ENCODE measurements at places on chromosomes 5 and 9. TPM values are rescaled to one million over a fixed set of nuclear protein-coding genes. Genes with fewer than 3 reads are reported as not detected.

C9orf153 gene
- total RNA-seq = 1.3 TPM

SRD5A1 gene
- total RNA-seq = 1.6 TPM

MPDZ gene
- 17.1 TPM for total RNA-seq

ARL14EPL gene
- total RNA-seq = not detected

DNA sequence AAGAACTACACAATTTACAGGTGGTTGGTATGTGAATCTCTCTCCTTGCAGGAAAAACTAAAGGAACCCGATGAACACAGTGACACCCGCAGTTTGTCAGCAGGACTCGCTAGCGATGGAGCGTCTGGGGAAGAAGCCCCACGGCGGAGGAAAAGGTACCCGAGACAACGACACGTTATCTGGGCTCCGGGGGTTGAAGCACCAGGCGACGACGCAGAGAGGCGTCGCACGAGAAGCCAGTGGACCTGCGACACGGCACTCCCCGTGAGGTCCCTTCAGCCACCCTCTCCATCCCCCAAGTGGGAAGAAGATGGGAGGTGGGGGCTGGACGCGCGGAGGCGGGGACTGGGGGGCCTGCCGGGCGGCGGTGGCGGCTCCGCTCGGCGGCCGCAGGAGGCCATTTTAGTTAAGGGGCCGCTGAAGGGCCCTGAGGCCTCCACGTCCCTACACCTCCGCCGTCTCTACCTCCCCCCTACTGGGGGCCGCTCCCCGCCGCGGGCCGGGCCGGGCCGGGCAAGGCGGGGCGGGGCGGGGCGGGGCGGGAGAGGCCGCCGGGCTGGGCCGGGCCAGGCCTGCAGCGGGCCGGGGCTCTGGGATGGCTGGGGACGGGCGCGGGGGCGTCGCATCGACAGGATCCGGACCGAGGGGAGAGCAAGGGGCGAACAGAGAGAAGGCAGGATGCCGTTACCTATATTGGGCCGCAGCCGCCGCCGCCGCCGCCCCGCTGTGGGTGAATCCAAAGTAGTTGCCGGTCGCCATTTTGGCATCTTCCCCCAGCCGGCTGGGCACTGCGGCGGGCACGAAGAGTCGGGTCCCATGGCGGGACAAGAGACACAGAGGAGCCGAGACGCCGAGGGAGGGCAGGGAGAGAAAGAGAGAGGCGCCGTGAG lies 754 bp downstream of the ZFR start:
- DNase-seq = peak; percentile 45

- no peak for DNase-seq
These were observed 10.6 kb upstream of the ANGPTL2 start for GRCh38 chr9:127132921-127133647.

DNA sequence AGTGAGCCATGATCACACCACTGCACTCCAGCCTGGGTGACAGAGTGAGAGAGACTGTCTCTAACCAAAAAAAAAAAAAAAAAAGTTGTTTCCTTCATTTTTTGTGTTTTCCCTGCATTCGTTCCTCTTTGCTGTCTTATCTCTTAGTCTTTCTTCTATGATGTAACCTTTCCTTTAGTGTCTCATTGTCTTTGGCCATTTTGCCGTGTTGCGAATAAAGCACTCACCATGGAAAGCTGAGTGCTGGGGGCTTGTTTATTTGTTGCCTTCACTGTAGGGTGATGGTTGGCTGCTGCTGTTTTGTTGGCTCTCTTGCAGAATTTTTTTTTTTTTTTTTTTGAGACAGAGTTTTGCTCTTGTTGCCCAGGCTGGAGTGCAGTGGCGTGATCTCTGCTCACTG lies 7.7 kb downstream of the EHMT1 start:
- DNase-seq = no peak

GRCh38 chr5:163189023-163189553 lies 248.3 kb upstream of the CCNG1 start:
- no peak for DNase-seq

GRCh38 chr9:110763568-110763967 lies 95.0 kb downstream of the MUSK start:
- DNase-seq = no peak

GRCh38 chr5:106818552-106818951 lies 852.2 kb downstream of the EFNA5 start:
- DNase-seq = no peak

DNA sequence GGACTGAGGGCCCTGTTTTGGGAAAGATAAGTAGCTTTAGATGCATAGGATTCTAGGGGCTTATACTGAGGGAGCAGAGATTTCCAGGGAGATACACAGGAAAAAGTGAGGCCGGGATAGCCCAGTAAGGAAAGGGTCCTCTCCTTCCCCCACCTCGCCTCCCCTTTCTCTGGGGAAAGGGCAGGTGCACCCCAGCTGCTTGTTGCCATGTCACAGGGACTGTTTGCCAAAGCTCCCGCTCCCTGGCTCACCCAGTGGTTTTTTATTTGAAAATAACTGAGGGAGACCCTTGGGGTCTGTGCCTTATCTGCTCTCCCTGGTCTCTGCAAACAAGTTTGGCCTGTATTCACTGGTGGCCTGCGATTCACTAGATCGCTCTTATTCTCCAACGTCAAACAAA lies 51.2 kb downstream of the RGS3 start:
- peak; percentile 35 for DNase-seq

DNA sequence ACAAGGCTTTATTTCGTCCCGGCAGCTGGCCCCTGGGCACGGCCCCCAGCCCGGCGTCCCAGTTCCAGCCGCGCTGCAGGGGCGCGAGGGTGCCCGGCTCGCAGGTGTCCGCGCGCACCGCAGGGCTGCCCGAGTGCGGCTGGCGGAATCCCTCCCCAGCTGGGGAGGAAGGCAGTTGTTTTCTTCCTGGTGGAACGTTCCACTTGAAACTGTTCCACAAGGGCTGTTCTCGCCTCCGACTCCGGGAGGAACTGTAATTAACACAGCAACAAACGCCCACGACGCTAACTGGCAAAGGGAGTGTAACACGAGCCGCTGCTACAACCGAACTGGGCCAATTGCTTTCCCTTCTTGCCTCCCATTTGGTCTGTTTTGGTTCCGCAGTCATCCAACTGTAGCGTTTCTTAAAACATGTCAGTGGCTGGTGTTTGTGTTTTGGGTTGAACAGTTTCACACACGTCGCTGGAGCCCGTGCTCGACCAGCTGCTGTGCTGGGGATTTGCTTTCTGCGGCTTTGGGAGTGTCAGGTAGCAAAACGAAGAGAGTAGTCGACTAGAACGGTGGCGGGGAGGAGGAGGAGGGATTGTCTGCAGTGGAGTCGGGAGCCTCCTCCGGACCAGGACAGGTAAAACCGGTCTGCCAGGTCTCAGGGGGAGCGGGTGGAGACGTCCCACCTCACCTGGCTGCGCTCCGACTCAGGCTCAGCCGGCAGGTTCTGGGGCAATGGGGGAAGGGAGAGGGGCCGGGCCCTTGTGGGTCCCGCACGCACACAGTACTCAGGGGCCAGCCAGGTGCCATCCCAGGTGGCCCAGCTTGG lies 131.6 kb upstream of the NIPBL start:
- peak; percentile 97 for DNase-seq

GRCh38 chr5:13278148-13278547 lies 666.3 kb downstream of the DNAH5 start:
- no peak for DNase-seq

DNA sequence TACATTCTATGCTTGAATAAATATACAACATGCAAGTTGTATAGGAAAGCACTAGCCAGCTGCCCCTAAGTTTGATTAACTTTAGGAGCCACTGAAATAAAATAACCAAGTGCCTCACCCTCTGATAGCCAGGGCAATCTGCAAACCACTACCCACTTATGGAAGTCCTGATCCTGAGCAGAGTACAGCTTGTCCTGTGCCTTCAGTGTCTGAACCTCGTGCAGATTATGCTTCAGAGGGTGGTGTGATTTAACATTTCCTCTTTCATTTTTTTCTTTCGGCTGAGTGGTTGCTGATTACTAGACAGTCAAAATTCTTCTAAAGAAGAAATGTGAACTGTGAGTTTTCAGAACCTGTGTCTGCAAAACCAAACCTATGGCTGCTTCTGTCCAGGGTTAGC lies 327.7 kb downstream of the PIK3R1 start:
- DNase-seq = no peak

- no peak for DNase-seq
These were observed 488.0 kb downstream of the RASEF start for GRCh38 chr9:82574911-82575310.

Measured in body of pancreas (tissue), 4 donors.